ENCODE measurements at places on chromosomes 7 and 10.

GRCh38 chr7:41870461-41871138 lies 167.7 kb upstream of the INHBA start:
- DNase-seq = no peak

- DNase-seq = no peak
Measured at GRCh38 chr7:86844608-86845007, 200.9 kb downstream of the GRM3 start.

DNA sequence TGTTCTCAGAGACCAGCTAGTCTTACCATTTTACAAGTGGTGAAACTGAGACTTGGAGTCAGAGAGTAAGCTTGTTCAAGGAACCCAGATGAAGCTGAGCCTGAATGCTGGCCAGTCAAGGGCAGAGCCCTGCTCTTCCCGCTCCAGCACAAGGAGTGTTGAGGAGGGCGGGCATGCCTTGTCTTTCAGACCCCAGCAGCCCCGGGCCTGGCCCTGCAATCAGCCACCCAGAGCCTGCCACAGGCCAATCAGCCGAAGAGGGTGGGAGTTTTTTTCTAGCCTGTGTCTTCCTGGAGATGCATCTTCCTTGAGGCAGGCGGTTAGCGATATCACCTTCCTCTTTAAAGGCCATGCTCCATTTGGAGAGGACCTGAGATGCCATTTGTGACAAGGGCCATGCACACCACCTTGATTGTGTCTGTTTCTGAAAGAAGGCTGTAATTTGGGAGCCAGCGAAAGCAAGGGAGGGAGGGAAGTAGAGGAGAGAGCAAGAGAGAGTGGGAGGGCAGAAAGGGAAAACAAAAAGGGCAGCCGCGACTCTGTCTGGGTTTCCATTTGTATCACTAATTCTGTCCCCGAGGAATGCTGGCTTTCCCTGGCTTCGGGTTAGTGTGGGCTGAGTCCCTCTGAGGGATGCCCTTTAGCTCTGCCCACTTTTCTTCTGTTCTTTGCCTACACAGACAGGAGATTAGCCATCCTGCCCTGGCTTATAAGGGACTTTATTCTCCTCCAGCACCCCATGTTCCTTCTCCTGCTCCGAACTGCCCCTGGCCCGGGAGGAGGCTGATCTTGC lies 8.0 kb downstream of the CDH23 start:
- no peak for DNase-seq

GRCh38 chr7:134505856-134506255 lies 21.5 kb upstream of the AKR1B10 start:
- no peak for DNase-seq

- no peak for DNase-seq
Measured at GRCh38 chr7:33982425-33982786, 77.1 kb downstream of the BMPER start.

GRCh38 chr10:77611670-77612069 lies 25.9 kb downstream of the KCNMA1 start:
- no peak for DNase-seq

DNA sequence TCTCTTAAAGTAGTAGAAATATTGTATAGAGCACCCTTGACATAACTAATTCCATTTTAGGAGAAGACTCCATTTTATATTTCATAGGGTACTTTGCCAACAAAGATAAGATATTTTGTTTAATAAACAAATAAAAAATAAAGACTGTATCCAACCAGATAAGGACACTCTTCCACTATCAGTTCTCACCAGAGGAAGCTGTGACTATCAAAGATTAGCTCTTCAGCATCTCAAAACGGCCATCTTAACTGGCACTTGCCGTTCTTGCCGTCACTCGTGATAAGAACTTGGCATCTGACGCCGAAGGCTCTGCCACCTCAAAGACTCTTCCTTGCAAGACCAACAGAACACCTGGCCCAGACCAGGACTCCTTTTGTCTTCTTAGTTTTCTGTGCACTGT lies 26.3 kb upstream of the AKR1B1 start:
- no peak for DNase-seq

DNA sequence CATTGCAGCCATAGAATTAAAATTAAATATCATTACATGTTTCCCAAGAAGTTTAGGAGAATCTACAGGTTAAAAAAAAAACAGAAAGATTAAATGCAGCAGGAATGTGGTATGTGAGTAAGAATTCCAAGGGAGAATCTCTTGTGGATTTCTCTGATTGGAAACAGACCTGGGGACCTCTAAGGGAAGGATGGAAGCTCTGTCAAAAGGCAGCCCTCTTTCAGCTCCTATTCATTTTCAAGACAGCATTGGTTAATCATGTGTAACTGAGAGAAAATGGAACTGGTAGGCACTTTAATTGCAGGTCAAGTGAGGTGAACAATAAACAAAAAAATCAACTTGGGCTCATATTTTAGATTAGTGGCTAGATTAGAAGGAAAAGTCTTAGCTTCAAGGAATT lies 81.4 kb upstream of the MTPN start:
- no peak for DNase-seq

DNA sequence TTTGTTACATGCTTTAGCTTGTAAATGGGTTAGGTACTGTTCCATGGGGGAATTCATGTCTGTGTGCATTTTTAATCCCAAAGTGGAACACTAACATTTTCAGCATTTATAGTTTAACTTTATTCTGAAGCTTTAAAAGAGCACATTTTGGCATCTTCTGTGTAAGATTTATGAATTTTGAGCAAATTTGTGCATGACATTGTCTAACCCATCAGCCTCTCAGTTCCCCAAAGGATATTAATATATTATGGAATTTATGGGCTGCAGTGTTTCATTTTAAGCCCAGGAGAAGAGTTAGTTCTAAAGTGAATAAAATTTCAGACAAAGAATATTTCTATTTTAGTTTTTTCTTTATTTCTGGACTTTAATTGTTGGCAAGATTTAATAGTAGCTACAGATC lies 421.4 kb downstream of the PLXDC2 start:
- no peak for DNase-seq

DNA sequence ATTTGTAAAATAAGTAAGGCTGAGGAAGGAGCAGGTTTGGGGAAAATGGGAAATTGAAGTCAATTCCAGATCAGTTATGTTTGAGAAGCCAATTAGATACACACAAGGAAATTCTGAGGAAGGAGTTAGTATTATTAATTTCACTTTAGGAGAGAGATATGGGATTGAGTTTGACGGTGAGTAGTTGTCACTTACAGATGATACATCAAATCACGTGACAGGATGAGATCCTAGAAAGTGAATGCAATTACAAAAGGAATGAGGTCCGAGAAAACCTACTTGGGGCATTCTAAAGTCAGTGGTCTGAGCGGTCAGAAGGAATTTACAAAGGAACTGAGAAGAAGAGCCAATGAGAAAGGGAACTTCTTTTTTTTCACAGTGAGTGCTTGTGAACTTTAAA lies 364.3 kb upstream of the TMEM229A start:
- DNase-seq = no peak

Data from left lung (tissue), 14 donors.